ENCODE measurements at places on chromosomes 6 and 20.

GRCh38 chr6:25046942-25047341, 111.2 kb upstream of the RIPOR2 start:
- DNase-seq, result no peak

GRCh38 chr6:78492351-78493017, 374.9 kb upstream of the IRAK1BP1 start:
- DNase-seq, result no peak

- no peak for DNase-seq
Observed at GRCh38 chr6:110178626-110179405, 654 bp downstream of the WASF1 start.

- no peak for DNase-seq
Observed at GRCh38 chr6:154478021-154478700, 32.3 kb downstream of the CNKSR3 start.

- no peak for DNase-seq
Observed at GRCh38 chr20:9574181-9574580, 59.8 kb downstream of the LAMP5 start.

DNA sequence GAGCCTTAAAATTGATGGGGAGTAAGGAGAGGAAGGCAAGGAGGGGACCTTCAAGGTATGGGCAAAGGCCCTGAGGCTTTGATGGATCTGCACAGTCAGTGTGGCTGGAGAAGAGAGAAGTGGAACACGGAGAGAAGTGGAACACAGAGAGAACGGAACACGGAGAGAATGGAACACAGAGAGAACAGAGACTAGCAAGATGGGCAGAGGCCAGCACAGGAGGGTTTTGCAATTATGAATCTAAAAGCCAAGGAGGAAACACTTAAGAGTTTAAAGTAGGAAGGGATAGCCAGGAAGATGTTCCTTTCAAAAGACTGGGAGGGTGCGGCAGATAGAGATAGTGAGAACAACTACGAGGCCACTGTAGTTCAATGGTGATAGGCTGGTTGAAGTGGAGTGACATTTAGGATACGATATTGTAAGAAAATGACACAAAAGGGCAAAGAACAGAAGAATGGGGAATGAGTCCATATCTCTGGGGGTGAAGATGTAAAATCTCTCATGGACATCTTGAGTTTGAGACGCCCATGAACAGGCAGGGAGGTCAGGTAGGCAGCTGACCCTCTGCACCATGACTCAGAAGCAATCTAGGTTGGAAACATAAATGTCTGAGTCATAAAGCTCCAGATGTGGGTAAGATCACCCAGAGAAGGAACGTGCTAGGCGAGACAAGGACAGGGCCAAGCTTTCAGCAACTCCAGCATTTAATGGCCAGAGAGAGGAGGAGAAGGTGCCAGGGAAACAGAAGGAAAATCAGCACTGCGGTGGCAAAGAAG, 25.4 kb downstream of the ZMYND8 start:
- no peak for DNase-seq

DNA sequence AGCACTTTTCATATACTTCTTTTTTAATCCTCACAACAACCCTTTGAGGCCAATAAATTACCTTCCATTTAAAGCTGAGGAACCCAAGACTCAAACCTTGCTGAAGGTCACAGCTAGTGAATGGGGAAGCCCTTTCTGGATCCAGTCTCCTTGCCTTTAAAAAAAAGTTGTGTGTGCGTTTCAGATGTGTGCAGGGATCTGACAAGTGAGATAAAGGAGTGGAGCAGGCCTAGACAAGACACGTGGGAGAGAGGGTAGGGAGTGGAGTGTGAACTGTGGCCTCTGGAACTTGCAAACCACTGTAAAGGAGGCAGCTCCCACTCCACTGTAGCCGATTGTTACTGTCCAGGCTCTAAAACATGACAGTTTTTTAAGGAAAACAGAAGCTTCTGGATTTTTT, 1.9 kb downstream of the KLHL32 start:
- no peak for DNase-seq

- no peak for DNase-seq
Observed at GRCh38 chr6:89308525-89309395, 6.3 kb downstream of the GABRR2 start.

GRCh38 chr6:84853901-84854300, 89.5 kb upstream of the TBX18 start:
- DNase-seq, result no peak

DNA sequence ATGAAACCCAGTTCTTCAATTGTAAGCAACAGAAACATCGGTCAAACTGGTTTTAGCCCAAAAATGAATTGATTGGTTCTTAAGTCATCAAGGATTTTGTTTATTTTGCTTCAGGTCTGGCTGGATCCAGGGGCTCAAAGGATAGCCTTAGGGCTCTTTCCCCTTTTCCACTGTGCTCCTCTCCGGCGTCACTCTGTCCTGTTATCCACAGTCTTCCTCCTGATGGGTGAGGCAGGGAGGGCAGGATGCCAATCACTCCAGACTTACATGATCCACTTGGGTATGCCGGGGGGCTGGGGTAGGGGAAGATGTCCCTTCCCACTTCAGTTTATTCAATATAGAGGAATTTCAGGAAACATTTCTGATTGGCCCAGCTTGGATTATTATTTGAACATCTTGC, 40.0 kb downstream of the PLAGL2 start:
- no peak for DNase-seq

- no peak for DNase-seq
Observed at GRCh38 chr6:26388014-26388413, 5.1 kb downstream of the BTN2A2 start.

GRCh38 chr20:25676164-25676809, 20.4 kb downstream of the ZNF337 start:
- no peak for DNase-seq

DNA sequence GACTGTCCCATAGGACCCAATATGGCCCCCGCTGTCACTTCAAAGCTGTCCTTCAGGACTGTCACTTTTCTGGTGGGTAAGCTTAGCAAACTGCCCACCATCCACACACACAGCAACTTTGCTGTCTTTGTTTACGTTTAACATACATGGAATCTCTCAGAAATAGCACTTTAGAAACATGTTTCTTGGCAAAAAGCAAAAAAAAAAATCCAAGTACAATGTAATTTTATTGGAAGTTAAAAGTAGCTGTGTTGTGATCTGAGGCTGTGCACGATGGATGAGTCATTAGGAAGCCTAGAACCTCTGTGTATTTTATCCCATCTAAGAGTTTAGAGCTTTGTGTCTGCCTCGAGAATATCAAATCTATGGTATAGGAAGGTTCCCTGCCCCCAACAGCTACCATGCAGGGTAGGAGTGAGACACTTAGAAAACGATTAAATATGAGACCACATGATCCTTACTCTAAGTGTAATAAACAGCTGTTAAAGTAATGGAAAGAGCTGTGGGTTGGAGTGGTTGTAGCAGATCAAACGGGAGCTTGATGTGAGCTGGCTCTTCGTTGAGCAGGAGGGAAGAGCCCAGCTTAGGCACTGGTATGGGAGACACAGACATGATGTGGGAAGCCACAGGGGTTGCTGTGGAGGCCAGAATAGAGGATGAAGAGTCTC, 119.5 kb downstream of the PLEKHG1 start:
- no peak for DNase-seq

- no peak for DNase-seq
Observed at GRCh38 chr20:44400671-44400969, 45.1 kb downstream of the HNF4A start.

DNA sequence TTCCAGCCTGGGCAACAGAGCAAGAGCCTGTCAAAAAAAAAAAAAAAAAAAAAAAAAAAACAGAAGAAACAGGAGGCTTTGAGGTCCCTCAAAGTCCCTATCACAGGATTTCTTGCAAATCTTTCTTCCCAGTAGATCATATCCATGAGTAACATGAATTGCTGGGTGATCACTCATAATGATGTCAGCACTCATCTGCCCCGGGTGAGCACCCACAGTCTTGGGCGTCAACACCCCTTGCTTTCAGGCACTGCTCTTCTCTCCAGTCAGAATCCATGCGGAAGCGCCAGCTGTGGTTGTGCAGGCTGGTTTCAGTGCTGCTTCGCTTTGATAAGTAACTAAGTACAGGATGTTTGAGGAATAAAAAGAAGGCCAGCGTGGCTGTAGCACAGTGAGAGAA, 40.2 kb upstream of the INSM1 start:
- no peak for DNase-seq

- no peak for DNase-seq
Observed at GRCh38 chr6:150932996-150933395, 67.5 kb downstream of the MTHFD1L start.

DNA sequence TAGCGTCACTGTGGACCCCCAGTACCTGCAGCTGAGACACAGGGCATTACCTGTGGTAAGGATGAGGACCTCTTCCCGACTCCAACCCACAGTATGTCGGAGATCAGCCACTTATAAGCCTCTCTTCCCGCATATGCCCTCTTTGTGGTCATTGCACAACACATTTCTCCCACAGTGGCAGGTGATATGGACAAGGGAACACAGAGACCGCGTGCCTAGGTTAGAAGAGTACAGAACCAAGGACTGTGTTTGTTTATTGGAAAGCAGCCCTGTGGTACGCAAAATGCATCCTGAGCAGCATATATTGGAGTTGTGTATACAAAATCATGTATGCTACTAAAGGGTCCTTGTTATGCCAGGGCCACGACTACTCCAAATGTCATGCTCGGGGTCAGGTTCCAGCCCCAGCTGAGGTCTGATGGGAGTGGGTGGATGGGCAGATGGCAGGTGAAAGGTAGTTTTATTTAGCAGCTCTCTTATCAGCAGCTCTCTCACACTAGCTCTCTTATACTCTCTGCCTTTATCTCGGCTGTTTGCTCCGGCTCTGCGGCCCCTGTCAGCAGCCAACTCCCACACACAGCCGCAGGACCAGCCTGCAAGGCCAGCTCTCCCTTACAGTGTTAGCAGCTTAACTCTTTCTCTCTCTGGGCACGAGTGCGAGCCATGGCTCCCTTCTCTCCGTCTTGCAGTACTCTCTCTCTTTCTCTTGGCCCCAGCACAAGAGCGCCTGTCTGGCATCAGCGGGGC, 569.0 kb downstream of the KIF16B start:
- DNase-seq, result no peak

GRCh38 chr6:11035616-11036350, 8.3 kb downstream of the ELOVL2 start:
- DNase-seq, result no peak

DNA sequence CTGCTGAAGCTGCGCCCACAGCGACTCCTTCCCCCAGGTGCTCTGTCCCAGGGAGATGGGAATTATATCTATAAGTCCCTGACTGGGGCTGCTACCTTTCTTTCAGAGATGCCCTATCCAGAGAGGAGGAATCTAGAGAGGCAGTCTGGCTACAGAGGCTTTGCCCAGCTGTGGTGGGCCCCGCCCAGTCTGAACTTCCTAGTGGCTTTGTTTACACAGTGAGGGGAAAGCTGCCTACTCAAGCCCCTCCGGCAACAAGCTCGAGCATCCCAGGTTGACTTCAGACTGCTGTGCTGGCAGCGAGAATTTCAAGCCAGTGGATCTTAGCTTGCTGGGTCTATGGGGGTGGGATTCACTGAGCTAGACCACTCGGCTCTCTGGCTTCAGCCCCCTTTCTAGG, 152.5 kb upstream of the MAP3K7 start:
- DNase-seq, result no peak

DNA sequence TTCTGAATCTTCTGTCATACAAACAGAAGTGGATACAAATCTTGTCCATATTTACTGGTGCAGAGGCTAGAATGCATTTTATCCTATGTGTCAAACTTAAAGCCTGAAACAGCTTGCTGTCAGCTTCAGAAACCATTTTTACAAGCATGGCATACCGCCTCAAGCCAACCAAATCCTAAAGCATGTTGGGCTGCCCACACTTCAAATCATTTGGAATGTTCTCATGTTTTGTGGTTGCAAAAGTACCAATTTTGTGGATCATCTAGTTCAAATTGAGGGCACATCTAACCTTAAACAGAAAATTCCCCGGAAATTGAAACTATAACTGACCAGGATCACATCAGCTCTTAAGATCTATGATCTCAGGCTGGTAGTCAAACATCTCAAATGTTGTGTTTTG, 3.2 kb downstream of the GPR63 start:
- DNase-seq, result no peak

DNA sequence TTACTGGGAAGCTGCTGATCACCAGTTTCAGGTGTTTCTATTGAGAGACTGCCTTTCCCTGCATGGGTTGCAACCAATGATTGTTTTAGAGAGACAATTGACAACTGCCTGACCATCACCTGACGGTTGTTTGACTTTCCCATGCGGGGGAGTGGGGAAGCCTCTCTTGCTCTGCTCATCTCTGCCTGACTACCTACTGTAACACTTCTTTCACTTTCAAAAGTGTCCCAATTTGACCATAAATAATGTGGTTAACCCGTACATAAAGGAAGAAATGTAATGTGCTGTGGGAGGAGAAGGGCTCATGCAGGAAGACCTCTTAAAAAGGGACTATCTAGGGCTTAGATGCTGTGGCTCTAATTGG, 122.1 kb upstream of the PHACTR1 start:
- no peak for DNase-seq

- DNase-seq, result no peak
Observed at GRCh38 chr20:35604449-35604747, 11.2 kb upstream of the SPAG4 start.

- no peak for DNase-seq
Observed at GRCh38 chr6:154229786-154230185, 126.8 kb downstream of the IPCEF1 start.

- no peak for DNase-seq
Observed at GRCh38 chr6:129498541-129498940, 211.4 kb downstream of the ARHGAP18 start.

- no peak for DNase-seq
Observed at GRCh38 chr20:5416086-5416485, 99.3 kb upstream of the PROKR2 start.

DNA sequence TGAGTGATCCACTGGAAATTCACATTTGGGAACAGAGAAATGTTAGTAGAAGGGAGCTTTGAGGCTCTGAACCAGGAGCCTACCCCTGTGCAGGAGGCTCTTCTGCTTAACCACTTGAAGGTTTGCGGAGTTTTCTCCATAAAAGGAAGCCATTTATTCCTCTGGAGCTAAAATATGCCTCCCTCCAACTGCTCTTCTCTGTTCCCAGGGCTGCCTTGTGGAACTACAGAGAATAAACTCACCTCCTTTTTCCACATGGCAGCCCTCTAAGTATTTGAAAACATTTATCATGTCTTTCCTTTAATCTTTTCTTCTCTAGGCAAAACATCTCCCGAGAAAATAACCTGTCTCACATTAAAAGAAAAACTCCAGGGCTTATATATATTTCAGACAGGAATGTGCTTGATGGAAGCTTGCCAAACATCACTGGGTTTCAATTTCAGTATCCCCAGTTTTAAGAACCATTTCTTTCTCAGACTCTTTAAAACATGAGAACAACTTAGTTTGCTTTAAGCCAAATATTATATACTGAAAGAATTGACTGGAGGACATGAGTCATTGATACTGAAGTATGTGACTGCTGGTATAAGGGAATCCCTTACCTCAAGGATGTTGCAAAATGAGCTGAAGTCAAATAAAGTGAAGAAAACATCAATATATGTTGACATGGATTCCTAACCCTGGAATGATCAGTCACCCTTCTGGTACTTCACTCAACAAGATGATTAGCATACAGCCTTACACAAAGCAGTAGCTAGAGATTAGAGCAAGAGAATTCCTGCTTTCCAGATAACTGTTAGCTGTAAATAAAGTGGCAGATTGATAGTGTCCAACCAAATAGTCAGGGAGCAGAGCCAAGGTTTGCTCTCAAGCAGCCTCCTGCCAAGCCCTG, 74.0 kb downstream of the ZBTB2 start:
- no peak for DNase-seq

All from GM18507 (cell line).